ENCODE measurements at places on chromosomes 3 and 15. TPM values are rescaled to one million over a fixed set of nuclear protein-coding genes. Genes with fewer than 3 reads are reported as not detected.

GRCh38 chr3:8112587-8112986, 389.0 kb upstream of the LMCD1 start:
- DNase-seq, result no peak

GRCh38 chr15:64461721-64462162, 1.4 kb downstream of the ZNF609 start:
- no peak for DNase-seq

DNA sequence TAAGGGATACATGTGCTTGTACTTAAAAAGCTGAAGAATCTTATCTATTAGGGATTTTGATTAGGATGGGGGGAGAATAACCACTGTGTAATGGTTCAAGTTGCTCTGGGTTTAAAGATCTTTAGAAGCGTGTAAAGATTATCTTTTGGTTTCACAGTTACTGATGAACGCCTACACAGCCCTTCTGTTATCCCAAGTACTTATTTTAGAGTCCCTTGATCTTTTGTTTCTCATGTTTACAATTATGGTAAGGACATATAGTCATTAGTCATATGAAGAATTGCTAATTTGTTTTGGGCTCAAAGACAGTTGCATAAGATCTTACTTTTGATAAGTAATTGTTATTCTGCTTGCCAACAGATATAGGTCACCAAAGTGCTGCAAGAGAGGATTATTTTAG, 160.1 kb downstream of the PLCL2 start:
- DNase-seq, result no peak

DNA sequence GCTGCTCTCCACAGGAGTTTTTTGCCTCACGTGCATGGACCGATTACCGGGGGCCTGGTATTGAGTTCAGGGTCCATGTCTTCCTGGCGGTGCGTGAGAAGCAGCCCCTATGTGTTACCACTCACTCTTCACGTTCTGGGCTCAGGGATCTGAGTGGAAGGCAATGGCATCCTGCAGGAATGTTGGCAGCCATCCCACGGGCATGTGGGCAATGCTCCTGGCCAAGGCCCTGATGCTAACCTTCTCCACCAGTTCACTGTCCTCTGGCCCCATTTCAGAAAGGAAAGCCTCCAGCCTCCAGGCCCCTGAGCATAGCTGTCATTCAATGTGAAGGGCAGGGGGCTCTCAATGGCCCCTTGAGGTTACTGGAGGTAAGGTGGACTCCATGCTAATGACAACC, 43.0 kb upstream of the KY start:
- no peak for DNase-seq

DNA sequence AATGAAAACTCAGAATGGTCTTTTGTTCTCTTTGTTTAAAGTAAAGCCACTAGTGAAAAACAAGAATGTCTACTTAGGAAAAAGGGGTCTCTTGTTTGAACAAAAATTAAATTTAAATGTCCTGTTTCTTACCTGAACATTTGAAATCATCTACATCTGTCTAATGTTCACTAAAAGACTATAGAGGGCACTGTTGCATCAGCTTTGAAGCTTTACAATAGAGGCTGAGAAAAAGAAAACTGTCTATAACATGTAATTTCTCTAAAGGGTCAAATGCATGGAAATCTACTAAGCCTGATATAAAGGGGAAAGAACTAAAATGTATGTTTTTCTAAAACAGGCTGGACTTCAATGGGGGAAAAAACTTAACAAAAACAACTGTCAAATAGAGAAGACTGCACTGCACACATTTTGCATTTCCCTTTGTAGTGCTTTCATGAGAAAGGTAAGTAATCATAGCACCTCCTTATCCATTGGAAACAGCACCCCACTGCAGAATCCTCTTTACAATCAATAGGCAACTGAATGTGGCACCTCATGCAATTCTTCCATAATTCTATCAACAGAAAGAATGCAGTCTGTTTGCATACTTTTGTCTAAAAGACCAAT, 26.3 kb downstream of the DPH6 start:
- DNase-seq, result peak; percentile 10

GRCh38 chr15:69828181-69828828, 269.4 kb downstream of the TLE3 start:
- DNase-seq, result no peak

SIAH2 gene
- 29.1 TPM for polyA plus RNA-seq

SSR3 gene
- polyA plus RNA-seq, result 121 TPM
